Stimulated activated CD4-positive, alpha-beta T cell treated with anti-CD3 and anti-CD28 coated beads, Interleukin-12 subunit alpha, Interleukin-12 subunit beta, amount 100 ng/mL, for 24 hours (primary cell): ENCODE measurements at places on chromosomes 3 and 15.
A peak's percentile ranks its signal among the peaks of the same experiment; 100 is the strongest.

DNA sequence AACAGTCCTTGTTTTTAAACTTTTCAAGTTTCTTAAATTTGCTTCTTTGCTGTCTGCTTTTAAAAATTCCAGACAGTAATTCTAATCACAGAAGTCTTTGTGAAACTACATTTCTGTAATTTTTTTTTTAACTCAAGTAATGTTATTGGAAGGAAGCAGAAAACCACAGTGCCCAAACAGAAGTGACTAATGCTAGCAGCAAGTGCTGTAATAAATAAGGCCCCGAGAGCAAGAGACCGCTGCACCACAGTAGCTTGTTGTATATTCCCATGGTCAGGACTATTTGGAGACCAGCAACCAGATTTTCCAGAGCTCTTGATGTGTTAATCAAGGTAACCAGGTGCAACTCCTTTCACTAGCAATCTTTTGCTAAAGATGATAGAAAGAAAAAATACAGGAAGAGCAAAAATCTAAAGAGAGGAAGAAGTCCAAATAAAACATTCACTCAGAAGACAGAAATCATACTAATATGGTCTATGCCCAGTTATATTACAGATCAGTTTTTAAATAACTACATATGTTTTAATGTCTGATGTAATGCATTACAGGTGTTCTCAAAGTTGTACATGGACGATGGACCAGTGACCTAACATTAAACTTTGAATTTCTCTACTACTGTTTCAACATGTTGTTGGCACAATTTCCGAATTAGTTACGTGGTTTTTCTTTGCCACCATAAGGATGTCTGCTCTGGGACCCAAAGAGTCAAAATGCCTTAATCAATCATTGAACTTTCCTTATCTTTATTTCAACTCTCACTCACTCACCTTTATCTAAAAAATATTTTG is 36.4 kb downstream of the WWTR1 start:
- DNase-seq: no peak

DNA sequence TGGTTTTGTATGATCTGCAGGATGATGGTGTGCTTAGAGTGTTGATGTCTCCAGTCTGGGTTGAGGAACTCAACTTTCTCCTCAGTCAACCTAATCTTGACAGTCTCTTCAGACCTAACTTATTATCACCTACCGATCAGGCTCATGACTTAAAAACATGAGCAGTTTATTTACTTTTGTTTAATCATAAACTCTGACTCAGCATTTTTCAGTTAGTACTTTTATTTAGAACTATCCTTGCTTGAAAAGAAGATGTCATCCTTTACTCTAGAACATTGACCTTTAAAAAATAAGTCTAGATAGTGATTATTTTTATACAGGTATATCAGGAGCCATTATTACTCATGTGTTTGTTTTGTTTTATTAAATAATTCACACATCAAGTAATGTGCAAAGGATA is 414.8 kb downstream of the AGBL1 start:
- DNase-seq: no peak

DNA sequence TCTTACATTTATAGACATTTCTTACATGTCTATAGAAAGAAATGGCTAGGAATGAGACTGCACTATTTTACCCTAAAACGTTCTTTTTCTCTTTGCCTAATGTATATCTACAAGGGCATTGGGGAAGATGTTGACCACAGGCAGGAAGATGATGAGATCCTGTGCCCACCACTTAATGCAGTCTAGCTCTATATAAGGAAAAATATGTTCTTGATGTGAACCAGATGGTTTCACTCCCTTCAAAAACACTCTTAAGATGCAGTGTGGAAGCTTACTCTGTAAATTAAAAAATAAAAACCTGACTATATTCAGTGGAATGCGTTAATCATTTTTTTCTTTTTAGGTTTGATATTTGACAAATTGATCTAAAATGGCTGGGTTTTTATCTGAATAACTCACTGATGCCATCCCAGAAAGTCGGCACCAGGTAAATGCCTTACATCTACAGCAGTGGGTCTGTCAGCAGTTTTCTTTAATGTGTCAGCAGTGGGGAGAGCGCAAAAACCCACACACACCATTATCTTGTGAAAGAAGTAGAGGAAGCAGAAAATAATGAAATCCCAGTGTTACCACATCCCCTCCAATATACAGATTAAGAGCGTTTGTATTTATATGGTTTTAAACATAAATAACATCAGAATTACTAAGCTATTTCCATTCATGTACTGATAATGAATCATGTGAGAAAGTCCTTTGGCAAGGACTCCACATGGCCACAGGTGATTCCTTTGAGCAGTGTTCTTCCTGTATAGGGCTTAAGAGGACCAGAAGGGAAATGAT is 10.1 kb downstream of the AGTR1 start:
- no peak for DNase-seq

GRCh38 chr3:98032265-98032664 is 2.9 kb downstream of the GABRR3 start:
- DNase-seq: no peak

GRCh38 chr15:88509321-88509720 is 37.2 kb downstream of the DET1 start:
- DNase-seq: no peak

- peak; percentile 15 for DNase-seq
Observed at GRCh38 chr3:66276705-66277274, 56.0 kb downstream of the SLC25A26 start.
